Stimulated activated CD4-positive, alpha-beta T cell treated with anti-CD3 and anti-CD28 coated beads, Interleukin-1b, Interleukin-23, amount 100 ng/mL, for 1 hour (primary cell): ENCODE measurements at places on chromosomes 3 and 15.

- no peak for DNase-seq
Observed at GRCh38 chr15:39219608-39220007, 361.3 kb upstream of the THBS1 start.

GRCh38 chr15:99275061-99275460 is 23.8 kb downstream of the LRRC28 start:
- DNase-seq = no peak

- DNase-seq = no peak
Observed at GRCh38 chr3:12327021-12327420, 38.2 kb downstream of the PPARG start.

- DNase-seq = no peak
Observed at GRCh38 chr3:131795390-131796090, 239.3 kb downstream of the CPNE4 start.

DNA sequence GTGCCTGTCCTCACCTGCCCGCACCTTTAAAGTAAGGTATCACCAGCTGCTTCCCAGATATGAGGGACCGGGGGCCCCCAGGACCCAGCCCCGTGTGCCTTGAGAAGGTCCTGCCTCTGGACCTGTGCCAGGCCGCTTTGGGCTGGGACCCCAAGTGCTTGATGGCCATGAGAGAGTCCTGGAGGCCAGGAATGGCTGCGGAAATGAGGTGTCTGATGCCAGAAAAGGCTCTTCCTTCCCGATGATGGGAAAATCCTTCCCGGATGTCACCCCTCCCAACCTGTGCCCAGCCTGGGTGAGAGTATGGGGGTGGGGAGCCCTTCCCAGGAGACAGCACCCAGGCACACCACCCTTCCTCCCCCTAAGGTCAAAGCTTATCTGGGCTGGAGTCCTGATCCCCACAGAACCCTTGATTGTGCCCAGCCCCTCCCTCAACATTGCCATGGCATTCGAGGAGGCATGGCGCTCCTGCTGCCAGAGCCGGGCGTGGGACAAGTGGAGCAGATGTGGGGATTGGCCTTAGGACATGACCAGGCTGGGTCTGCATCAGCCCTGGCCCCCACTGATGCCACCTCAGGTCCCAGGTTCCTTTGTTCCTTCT is 14.2 kb downstream of the SEMA3F start:
- no peak for DNase-seq

DNA sequence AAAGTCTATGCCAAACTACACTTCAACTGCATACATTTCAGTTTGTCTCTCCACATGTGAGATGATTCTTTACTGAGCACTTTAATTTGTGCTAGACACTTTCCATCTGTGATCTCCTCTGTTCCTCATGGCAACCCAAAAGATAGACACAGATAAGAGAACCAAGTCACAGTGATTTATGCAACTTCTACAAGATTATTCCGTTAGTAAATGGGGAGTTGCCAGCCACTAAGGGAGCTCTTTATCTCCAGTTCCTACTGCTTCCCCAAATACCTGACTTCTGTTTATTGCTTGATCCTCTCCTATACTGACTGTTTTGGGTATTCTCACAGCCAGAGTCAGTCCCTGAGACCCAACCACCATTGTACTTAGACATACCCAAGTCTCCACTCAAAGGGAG is 24.1 kb upstream of the AKAP13 start:
- no peak for DNase-seq

DNA sequence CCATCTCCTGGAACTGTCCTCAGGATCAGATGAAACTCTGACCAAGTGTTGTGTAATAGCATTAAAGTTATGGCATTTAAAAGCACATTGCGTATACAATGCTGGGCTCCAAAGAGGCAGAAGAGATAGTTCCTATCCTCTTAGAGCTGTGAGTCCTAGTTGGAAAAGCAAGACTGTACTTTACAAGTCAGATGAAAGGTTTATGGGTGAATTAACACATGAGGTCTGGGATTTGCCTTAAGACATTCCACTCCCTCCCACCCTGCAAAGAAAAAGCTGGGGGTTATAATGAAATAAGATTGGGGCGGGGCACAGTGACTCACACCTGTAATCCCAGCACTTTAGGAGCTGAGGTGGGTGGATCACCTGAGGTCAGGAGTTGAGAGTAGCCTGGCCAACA is 35.6 kb downstream of the SNAPC5 start:
- no peak for DNase-seq

DNA sequence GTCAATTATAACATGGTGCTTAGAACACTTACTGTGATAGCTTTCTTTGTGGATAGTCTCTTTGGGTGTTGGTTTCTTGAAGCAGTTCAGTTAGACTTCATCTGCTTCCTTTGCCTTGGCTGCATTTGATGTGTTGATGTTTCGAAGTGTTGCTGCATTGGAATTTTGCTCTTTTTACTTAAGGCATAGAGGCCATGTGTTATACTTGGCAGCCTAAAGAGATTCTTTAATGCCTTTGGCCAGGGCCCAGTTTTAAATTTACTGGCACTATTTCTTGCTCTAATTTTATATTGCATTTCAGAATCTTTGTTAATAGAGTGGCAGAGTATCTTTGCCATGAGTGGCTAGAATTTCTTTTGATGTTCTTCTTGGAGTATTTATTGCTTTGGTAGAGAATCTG is 21.2 kb downstream of the NR1D2 start:
- no peak for DNase-seq

GRCh38 chr3:140602781-140603180 is 75.1 kb upstream of the TRIM42 start:
- no peak for DNase-seq

- DNase-seq = no peak
Observed at GRCh38 chr3:154122912-154123559, 1.8 kb downstream of the ARHGEF26 start.

DNA sequence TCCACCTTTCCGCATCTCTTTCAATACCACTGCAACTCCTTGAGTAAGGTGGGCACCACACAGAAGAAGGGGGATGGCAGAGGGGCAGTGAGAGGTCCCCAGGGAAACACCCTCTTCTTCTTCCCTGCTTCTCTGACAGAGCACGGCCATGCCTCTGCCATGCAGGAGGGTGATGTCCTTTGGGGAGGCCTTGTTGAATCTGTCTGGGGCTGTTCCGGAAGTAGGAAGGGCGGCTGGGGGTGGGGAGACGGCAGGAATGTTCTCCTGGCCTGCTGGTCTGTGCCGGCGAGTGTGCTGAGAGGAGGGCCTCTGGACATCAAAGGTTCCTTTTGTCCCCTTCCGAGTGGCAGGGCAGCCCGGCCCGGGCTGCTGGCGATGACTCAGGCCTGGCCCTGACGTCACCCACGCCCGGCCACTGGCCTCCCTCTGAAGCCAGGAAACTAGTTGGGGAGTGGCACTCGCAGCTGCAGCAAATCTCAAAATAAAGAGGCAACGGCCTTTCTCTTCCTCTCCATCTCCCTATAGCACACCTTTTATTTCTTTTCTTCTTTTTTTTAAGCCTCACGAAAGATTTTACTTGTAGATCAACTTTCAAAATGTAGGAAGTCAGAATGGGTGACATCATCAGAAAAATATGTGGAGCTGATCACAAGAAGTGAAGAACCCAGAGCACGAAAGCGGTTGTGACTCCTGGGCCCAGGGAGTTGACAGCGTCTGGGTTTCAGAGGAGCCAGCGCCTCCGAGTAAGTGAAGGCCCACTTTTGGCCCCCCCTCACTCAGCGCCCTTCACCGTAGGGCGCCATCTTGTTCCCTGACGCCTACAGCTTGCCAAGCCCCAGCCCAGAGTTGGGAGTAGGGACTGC is at the start of gene ZBTB38:
ZBTB38 (plus strand) TSS at position 443 of the 863 bp plus-strand sequence. CDS start 73,885 bp downstream, outside the sequence.
- DNase-seq = no peak

DNA sequence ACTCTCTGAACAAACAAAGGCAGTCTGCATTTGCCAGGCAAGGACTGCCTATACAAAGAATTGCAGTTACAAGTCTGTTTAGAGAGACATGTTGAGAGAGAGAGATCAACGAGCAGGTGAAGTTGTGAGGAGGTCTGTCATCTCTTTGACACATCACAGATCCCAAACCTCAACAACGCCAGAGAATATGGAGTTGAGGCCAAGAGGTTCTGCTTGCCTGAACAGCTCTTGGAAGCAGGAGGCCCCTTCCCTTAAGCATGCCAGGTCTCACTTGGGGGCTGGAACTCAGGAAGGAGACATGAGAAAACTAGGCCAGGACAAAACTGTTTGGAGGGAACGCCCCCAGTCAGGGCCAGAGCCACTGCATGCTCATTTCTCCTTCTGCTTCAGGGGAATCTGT is 22.3 kb upstream of the MUSTN1 start:
- no peak for DNase-seq

DNA sequence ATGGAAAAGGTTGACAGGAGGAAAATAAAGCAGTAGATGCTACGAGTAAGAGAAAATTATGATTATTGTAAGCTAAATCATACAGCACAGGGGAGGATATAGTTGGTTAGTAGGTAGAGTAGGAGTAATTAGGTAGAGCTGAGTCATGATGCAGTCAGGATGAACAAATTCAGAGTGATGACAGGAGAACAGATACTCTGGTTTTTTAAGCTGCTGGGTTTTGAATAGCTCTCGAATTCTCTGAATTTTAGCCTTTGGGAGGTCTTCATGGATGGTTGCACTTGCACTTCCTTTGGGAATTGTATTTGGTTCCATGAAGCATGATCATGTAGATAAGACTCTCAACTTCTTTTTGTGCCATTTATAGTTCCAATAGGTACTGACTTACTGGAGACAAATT is 96.2 kb downstream of the ECT2 start:
- no peak for DNase-seq

GRCh38 chr3:106943071-106943470 is 434.2 kb upstream of the CCDC54 start:
- DNase-seq = no peak

DNA sequence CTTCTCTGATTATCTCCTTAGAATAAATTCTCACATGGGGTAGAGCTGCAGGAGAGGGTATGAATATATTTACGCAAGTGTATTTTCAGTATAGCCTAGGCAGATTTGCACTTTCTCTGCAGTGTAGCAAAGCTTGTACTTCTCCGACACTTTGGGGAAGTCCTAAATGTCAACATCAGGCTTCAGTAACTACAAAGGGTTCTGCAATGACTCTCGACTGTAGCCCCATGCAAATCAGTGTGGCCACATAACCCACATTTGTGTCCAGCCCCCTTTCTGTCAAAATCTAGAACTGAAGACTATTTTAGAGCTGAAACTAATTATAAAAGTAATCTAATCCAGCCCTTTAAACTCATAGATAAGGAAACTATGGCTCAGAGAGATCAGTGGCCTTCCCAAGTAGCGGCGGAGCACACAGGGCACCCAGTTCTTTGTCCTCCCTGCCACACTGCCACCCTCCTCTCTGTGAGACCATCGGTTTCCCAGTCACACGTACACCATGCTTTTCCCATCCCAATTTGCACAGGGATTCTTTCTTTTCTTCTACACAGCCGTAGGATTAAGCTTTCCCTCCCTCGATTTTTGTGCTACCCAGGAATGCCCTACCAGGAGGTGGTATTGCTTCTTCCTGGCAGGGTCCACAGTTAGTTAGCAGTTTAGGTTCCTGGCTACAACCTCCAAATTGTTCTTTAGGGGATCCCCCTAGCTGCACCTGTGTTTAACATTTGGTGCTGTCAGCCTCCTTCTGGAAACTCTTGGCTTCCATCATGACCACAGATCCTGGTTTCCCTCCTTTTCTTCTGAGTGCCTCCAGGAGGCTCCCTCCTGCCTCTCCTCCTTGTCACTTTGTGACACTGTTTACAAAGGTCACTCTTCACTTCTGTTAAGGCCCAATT is 22.9 kb downstream of the MRAS start:
- no peak for DNase-seq

GRCh38 chr3:159813822-159814531 is 174.7 kb upstream of the IL12A start:
- no peak for DNase-seq

GRCh38 chr15:40952301-40952900 is 870 bp upstream of the CHAC1 start:
- no peak for DNase-seq

DNA sequence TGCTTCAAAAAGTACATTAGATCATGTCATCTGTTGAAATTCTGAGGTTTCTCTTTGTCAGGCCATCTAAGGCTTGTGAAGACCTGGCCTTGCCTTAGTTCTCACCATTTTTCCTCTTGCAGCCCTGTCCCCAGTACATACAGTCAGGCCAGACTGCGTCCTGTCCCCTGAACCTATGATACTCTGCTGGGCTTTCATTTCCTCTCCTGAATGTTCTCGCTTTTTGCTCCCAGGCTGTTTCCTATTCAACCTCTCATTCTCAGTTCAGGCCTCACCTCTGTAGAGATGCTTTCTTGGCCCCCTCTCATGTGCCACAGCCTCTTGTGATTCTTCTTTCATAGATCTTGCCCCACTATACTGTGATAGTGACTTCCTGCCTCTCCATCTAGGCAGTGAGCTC is 648.8 kb upstream of the KCNMB2 start:
- DNase-seq = no peak

DNA sequence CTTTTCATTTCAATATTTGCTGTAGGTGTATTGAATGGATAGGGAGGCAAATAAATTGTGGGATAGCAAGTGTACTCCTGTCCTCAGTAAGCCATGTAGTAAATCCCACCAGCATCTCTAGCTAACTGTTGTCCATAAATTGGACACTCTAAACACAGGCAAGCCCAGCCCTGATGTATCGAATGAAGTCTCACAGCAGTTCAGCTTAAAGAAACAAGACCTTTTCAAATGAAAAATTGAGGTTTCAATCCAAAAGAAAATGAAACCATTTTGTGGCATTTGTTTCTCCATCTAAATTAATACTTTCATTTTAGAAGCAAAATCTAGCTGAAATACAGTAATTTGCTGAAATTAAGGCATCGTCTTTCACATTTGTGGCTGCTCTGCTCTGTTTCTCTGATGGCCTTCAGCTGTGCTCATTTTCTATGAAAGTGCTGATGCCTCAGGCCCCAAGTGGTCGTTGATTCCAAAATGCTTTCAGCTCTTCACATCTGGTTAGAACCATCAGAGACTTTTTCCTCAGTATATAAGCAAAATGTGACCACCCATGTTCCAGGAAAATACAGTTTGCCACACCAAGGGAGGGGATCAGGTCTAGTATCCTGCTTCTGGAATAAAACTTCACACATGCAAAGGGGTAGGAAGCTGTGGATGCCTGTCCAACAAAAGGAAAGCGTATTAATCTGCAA is 245.0 kb downstream of the ZMAT3 start:
- DNase-seq = no peak

DNA sequence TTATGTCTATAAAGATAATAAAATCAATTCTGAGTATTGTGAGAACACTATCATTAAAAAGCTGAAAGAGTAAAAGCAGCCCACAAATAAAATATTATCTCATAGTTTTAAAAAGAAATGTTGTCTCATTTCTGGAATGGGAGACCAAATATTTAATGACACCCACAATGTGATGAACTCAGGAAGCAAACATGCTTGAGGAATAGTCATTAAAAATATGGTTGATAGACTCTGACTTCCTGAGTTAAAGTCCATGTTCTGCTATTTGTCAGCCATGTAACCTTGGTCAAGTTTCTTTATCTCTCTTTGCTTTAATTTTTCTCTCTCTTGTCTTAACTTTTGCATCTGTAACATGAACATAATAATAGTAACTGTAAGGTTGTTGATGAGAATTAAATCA is 35.5 kb upstream of the CHMP2B start:
- no peak for DNase-seq

- DNase-seq = no peak
Observed at GRCh38 chr3:73955494-73956070, 330.8 kb upstream of the PDZRN3 start.
